NCI-H2227 treated with DMSO at 0.1 percent for 48 hours (cell line): ENCODE measurements at places on chromosomes 5 and 9.

GRCh38 chr5:33964132-33964700 lies 20.3 kb downstream of the SLC45A2 start:
- no peak for DNase-seq

- DNase-seq: no peak
These were observed 101.5 kb upstream of the SNX2 start for GRCh38 chr5:122673343-122673742.

GRCh38 chr9:130364619-130365322 lies 80.0 kb upstream of the ASS1 start:
- no peak for DNase-seq

DNA sequence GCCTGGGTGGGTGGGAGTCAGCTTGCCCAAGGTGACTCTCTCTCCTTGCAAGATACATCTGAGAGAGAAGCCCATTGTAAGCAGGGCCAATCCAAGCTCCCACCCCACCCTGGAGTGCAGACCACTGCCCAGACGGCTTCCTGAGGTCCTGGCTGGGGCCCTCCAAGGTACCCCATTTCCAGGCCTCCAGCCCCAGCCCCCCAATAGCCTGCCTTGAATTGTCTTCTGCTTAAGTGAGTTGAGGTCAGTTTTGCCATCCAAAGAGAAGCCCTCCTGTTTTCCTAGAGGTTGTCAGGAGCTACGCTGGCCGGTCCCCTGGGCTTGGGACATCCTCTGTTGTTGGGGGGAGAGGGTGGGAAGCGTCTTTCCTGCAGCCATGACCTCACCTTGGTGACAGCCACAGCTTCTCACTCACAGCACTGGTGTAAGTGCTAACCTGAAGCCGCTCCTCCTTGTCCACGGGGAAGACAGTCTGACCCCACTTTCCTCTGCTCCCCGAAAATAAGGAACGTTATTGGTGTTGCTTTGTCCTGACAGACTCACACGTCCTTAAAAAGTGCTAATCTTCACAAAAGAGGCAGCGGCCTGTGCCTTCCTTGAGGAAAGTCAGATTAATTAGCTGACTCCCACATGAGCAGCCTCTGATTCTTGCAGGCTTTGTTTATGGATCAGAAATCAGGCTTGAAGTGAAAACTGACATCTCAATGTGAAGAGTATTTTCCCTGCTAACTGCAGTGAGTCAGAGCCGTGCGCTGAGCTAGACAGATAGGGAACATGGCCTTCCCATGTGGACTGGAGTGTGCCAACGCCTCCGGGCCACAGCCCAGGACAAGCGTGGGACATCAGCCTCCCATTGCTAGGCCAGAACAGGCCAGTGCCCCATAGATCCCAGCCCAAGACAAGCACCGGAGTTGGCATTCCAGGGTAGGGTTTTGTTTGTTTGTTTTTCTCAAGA lies 52.3 kb downstream of the ADAMTS2 start:
- no peak for DNase-seq

- DNase-seq: no peak
These were observed 92.2 kb upstream of the RAD23B start for GRCh38 chr9:107190936-107191290.

GRCh38 chr5:1873243-1873959 lies 9.3 kb downstream of the IRX4 start:
- DNase-seq: no peak

DNA sequence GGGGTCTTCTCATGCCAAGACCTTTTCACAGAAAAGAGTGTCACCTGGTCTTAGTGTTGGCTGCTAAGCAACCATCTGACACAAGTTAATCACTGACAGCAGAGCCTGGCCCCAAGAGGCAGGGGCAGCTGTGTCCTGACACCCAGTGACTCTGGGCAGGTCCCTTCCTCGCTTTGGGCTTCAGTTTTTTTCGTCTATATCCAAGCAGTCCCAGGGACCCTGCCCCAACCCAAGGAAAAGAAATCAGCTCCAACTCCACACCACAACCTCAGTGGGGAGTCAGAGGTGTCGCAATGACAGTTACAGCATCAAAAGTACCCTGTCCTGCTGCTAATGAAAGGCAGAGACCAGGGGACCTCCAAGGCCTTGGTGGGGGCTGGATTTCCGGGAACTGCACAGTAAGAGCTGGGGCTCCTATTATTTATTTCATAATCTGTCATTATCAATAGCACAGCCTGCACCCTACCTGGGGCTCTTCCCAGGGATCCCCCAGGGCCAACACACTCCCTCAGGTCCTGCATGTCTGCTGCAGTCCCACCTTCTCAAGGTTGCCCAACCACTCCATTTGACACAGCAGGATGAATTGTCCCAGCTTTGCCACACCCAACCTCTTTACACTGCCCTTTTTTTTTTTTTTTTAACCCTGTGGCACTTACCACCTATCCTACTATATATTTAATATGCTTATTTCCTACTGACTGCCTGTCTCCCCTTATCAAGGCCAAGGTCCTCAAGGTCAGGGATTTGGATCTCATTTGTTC lies 9.4 kb downstream of the ANKS6 start:
- no peak for DNase-seq

GRCh38 chr5:125480911-125481310 lies 734.5 kb upstream of the ZNF608 start:
- DNase-seq: no peak

DNA sequence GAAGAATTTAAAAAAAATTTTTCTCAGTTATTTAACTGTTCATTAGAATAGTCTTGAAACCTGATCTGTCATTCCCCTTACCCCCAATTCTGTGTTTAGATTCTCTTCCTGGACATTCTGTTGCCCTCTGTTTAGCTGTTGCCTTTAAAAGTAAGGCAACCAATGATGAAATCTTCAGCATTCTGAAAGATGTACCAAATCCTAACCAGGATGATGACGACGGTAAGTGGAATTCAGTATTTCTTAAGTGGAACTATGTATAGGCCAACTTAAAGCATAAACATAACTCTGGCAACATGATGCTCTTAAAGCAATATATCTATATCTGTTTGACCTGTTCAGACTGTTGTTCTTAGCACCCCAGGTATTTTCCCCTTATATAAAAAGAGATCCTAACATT lies 27.2 kb downstream of the NCBP1 start:
- no peak for DNase-seq
